ENCODE measurements at places on chromosomes 5 and 9.

DNA sequence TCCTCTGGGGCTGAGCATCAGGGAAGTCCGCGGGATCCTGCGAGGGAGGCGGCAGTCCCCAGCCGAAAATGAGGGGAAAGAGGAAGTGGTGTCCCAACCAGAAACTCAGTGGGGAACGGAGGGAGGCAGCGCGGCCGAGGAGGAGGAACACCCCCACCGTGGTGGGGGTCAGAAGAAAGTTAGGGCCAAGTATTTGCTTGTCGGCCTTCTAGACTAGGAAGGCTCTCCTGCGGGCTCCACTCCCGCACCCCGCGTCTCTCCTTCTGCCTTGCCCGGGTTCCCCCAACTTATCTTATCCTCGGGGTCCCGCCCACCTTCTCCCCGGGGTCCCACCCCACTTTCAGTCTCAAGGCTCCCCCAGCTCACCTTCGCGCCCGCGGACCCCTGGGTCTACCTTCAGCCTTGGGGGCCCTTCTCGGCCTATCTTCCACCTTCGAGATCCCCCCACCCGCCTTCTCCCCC is 557 bp upstream of the PHF2 start:
- DNase-seq: peak; percentile 44

DNA sequence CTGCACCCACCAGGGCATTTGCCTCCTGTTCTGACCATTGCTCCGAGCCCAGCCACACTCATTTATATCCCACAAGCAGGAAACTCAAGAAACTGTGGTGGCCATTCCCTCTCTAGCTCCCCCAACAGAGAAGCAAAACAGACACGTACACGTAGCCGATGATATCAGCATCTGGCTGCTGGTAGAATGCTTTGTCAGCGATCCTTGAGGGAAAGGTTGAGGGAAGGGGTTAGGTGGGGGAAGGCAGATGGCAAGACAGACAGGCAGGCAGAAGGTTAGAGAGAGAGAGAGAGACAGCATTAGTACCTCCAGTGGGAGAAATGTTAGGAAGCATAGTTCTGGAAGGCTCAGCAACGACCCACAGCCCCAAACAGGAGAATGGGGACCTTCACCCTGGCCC is 7.8 kb downstream of the HIGD2A start:
- DNase-seq: peak; percentile 89

DNA sequence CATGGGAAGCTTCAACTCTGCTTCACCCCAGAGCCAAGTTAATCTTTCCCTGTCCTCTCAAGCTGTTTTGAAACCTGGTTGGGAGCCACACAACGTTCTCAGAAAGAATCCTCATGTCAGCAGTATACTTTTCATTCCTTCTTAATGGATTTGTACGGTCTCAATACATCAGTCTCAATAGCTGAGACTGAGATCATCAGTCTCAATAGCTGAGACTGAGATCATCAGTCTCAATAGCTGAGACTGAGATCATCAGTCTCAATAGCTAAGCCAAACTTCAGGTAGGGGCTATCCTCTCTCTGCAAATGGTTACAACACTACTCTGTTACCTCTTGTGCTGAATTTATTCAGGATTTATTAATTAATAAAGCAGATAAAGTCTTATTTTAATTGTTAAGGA is 1317.4 kb upstream of the CDH9 start:
- DNase-seq: peak; percentile 6

GRCh38 chr9:93952784-93953495 is 2.2 kb downstream of the BARX1 start:
- no peak for DNase-seq

- peak; percentile 85 for DNase-seq
Observed at GRCh38 chr5:115977988-115978387, 15.7 kb downstream of the LVRN start.

DNA sequence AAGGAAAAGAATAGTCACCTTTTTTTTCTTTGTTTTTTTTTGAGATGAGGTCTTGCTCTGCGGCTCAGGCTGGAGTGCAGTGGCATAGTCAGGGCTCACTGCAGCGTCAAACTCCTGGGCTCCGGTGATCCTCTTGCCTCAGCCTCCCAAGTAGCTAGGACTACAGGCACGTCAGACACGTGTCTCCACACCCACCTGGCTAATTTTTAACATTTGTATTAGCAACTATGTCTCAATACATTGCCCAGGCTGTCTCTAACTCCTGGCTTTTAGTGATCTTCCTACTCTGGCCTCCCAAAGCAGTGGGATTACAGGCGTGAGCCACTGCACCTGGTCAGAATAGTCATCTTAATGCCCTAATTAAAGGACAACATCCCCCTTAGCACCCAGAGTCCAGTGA is 54.4 kb upstream of the CTSL start:
- DNase-seq: no peak

GRCh38 chr9:117488659-117489058 is 73.8 kb upstream of the ASTN2 start:
- no peak for DNase-seq

- DNase-seq: no peak
Observed at GRCh38 chr5:65840071-65840470, 86.3 kb upstream of the ERBIN start.

DNA sequence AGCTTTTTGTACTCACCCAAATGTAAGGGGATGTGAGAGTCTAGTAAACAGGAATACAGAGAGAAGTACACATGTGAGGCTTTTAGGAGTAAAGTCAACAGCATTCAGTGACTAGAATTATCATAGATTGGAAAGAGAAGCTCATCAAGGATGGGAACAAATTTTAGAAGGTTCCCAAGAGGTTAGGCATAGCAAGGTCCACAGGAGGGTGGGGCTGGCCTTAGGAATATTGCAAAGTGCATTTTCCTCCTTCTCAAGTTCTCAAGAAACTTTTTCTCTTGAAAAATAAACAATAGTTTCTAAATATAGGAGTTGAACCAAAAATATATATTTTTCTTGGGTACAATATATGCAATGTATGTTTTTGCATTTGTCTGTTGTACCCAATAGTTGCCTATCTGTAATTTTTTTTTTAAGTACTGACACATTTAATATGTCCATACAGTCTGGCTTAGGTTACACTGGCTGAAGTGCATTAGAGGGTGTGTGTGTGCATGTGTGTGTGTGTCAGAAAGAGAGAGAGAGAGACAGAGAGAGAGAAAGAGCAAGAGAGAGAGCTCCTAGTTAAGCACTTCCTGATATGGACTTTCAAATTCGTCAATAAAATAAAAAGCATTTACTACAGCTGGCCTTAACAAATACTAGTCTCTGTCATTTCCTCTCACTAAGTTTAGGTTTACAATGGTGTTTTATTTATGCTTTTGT is 62.2 kb downstream of the SNX18 start:
- DNase-seq: no peak

GRCh38 chr9:92736563-92737215 is 27.9 kb downstream of the BICD2 start:
- DNase-seq: no peak

DNA sequence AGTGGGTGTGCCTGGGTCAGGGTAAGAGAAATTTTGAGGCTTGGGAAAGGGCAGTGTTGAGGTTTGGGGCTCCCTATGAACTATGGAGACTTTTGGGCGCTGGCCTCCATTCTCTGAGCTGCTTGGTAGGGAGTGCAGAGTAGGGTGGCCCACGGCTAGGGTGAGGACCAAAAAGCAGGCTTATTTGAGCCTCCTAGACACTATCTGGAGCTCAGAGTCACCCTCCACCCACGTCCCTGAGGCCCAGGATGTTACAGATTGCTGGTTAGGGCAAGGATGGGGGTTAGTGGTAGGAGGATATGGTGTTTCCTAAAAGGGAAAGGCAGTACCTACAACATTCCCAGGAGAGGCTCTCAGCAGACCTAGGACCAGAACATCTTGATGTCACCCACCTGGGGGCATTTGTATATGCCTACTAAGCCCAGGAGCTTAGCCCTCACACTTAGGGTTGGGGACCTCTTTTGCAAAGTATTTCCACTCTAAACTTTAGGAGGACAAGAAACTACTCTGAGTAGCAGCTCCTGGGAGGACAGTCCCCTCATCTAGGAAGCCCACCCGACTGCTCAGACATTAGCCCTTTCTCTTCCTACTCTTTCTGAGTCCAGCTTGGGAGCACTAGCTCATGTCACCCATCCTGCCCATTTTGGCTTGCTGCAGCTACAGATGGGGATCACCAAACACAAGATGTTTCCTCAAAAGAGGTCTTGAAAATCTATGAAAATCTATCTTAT is 2.3 kb downstream of the SHROOM1 start:
- no peak for DNase-seq

- DNase-seq: no peak
Observed at GRCh38 chr9:94623253-94623652, 16.1 kb downstream of the FBP1 start.

- no peak for DNase-seq
Observed at GRCh38 chr9:109114670-109115069, 5.1 kb downstream of the TMEM245 start.

GRCh38 chr5:178377583-178378270 is 145.1 kb upstream of the PHYKPL start:
- DNase-seq: no peak

GRCh38 chr9:95607507-95607906 is 90.7 kb upstream of the PTCH1 start:
- peak; percentile 24 for DNase-seq

DNA sequence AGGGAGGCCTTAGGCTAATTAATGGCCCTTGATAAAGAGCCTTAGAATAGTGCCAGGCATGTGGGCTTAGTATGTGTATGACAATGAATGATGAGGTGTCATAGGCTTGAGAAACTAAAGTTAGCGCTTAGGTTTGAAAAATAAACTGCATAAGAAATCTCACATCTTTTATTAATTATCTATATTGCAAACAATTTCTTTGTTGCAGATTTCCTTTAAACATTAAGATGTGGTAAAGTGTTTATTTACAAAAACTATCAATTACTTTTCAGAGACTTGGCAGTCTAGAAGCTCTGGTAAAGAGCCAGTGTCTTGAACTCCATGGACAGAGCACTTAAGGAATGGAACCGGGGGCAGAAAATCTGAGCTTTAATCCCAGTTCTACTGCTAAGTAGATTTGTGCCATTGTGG is 23.1 kb downstream of the MAP1B start:
- no peak for DNase-seq

DNA sequence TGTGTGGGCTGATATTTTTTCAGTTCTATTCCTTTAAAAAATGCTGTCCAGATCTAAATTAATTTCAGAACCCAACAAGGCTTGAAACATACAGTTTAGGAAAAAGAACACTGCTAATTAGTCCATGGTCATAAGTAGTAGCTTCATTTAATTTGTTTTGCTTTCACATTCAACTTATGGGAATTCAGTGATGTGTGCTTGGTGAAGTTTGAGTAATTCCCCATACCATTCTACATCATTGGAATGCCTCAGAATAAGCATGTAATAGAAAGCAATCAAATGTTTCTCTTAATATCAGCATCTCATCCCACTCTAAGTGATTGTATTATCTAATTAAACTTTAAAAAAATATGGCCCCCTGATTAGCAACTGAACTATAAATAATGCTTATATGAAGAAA is 2.7 kb downstream of the CNTLN start:
- DNase-seq: no peak

- no peak for DNase-seq
Observed at GRCh38 chr9:22117511-22118384, 108.6 kb upstream of the CDKN2B start.

GRCh38 chr9:75087289-75087823 is 599 bp downstream of the NMRK1 start:
- DNase-seq: peak; percentile 65

- DNase-seq: no peak
Observed at GRCh38 chr9:38413283-38413682, 11.0 kb downstream of the IGFBPL1 start.

- no peak for DNase-seq
Observed at GRCh38 chr5:173456751-173457171, 128.5 kb upstream of the STC2 start.

DNA sequence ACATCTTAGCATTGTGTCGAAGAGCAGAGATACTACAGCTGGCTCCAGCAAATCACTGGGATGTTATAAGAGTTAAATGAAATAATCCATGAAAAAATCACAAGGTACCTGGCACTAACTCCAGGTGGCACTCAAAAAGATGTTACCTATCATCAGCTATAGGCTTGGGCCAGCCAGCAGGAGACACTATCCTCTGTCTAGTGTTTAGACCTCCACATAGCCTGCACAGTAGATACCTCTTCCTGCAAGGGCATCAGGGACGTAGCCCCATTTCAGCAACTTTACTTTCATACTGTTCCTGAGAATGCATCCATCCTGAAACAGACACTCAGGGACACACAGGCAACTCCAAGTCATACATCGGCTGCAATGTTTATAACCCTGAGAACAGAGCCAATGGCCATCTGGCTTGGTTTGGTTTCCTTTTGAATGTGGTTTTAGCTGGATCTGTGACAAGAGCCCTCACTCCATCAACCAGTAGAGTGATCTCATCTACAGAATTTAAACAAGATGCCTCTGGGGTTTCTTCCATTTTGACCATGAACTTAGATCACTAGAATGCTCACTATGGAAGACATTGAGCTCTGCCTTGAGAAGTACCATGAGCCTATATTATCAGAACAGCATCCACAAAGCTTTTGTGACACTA is 69.9 kb downstream of the TLE1 start:
- DNase-seq: no peak

- no peak for DNase-seq
Observed at GRCh38 chr5:37319037-37319782, 51.7 kb downstream of the NUP155 start.

GRCh38 chr9:91817493-91818224 is 132.4 kb downstream of the ROR2 start:
- peak; percentile 83 for DNase-seq
